ENCODE measurements at places on chromosomes 1 and 21.

GRCh38 chr1:191971447-191971846 lies 186.8 kb upstream of the RGS18 start:
- no peak for DNase-seq

- DNase-seq, result no peak
Measured at GRCh38 chr1:181344091-181344490, 139.2 kb upstream of the CACNA1E start.

- no peak for DNase-seq
Measured at GRCh38 chr1:63713627-63714481, 60.0 kb upstream of the ROR1 start.

DNA sequence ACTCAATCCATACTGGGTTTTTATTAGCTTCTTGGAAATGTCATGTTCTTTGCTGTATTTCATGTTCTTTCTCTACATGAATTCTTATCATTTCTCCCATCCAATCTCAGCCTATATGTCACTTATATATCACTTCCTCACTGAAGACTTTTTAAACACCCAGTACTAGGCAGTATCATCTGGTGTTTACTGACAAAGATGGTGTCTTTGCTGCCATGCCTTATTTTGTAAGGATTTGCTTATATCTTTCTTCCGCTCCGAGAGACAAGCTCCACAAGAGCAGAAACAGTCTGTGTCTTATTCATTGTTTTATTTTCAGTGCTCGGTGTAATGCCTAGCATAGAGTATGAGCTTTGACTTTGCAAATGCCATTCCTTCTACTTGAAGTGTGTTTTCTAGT lies 30.2 kb downstream of the F13B start:
- DNase-seq, result no peak

DNA sequence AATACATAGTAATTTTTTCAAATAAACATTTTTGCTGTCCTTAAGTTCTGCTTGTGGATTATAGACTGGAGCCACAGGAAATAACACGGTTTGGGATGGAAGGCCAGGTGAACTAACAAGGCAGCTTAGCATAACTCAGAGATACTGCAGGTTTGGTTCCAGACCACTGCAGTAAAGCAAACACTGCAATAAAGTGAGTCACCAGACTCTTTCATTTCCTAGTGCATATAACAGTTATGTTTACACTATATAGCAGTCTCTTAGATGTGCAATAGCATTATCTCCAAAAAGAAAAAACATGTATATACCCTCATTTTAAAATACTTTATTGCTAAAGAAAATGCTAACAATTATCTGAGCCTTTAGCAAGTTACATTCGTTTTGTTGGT lies 22.0 kb downstream of the LRRC42 start:
- DNase-seq, result no peak

- no peak for DNase-seq
Measured at GRCh38 chr1:157996433-157996832, 3.0 kb downstream of the KIRREL1 start.

DNA sequence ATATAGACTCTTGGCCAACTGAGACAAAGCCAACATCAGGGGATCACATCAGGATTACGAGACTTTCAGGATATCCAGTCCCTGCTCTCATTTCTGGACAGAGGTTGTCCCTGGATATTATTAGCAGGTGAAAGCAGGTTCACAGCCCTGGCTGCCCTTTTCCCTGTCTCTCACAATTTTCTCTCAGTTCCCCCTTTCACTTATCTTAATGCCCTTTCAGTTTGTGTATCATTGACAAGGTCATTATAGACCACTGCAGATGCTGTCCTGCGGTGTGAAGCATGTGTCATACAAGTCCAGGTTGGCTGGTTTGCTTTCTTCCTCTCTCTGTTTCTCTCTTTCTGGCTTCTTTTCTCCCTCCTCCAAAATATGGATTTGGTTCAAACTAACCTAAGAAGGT lies 2.1 kb upstream of the KLHDC9 start:
- DNase-seq, result no peak

DNA sequence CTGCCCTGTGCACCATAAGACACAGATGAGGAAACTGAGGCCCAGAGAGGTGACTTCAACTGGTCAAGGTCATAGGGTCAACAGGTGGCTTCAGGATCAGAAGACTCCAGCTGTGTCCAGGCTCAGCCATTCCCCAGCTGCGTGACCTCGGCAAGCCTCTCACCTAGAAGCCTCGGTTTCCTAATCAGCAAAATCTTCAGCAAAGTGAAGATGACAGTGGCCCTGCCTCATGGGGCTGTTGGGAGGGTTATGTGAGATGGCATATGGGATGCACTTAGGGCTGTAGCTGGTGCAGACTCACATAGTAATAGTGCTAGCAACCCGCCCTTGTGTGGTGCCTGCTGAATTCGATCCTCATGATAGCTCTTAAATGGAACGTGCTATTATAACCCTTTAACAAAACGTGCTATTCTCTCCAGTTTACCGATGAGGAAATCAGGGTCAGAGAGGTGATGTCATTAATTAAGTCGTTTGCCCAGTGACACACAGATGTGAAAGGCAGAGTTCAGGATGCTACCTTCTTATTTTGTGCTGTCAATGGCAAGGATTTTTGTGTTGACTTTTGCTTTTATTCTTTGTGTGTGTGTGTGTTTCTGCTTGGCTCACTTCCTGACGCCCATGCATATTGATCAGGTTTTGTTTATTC lies 472.9 kb downstream of the MATN1 start:
- no peak for DNase-seq

DNA sequence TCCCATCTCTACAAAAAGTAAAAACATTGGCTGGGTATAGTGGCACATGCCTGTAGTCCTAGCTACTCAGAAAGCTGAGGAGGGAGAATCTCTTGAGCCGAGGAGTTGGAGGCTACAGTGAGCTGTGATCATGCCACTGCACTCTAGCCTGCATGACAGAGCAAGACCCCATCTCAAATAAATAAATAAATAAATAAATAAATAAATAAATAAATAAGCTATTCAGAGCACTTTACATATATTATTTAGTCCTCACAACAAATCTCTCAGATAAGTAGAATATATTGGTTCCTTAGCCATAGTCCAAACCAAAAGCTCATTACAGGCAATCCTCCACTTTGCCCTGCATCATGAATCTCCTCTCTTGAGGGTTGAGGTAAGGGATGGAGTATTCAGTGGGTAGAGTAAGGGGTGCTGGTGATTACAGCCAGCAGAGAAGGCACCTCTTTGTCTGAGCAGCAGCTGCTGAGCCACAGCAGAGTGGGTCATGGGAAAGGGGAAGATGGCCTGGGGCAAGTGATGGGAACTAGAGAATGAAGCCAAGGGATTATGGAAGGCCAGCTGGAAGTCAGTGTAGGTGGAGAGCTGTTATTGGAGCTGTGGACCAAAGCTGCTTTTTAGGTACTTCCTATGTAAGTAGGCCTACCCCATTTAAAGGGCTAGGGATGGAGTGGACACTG lies 115.5 kb upstream of the ZNF644 start:
- DNase-seq, result no peak

DNA sequence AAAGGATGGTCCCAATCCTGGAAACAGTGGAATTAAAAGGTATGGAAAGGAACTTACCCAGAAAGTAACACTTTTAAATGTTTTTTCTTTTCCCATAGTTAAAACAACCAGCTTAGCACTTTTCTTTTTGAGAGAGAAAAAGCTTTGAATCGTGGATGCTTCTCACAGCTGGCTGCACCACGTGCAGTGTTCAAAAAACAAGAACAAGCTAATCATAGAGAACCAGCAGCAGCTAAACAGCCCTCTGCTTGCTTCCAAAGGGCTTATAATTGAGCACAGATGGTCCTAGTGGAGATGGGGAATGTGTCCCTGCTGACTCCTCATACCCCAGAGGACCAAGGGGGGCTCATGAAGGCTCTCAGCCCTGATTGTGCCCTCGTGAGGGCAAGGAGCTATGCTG lies 26.4 kb downstream of the UTP25 start:
- DNase-seq, result no peak

GRCh38 chr1:82534996-82535395 lies 734.3 kb downstream of the ADGRL2 start:
- DNase-seq, result no peak

DNA sequence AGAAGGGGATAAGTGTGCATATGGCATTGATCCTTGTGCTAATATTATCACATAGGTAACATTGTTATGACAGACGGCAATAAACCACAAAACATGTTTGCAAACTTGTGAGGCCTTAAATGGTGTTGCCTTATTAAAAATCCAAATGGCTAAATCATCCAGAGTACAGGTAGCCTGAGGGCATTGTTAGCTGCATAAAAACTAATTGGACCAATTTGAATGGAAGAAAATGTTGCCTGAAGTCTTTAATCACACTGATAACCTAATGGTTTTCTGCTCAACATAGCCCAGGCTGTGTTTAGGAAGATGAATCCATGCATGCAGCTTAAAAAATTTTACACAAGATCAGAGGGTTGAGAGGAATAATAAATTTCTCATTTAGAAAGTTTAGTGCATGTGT lies 19.4 kb upstream of the LRRC53 start:
- DNase-seq, result no peak
